ENCODE measurements at places on chromosomes 13 and 19.

DNA sequence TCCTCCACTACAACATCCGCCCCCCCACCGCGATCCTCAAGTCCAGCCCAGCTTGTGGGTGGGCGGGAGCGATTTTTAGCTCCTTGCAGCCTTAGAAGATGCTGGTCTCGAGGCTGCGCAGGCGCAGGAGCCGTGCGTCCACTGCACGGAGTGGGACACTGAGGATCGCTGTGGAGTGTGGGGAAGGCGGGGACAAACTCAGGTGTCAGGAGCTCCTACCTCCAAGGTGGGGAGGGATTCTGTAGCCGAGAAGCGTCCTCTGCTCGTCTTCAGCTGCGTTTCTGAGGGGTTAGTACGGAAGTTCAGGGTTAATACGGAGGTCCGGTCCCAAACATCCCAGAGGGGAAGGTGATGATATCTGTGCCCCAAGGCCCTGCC, at the start of gene RTBDN:
Gene RTBDN, minus strand, starts transcription at position 14 of the 378 bp plus-strand sequence. CDS start 4,600 bp downstream, outside the sequence.
- no peak for DNase-seq

DNA sequence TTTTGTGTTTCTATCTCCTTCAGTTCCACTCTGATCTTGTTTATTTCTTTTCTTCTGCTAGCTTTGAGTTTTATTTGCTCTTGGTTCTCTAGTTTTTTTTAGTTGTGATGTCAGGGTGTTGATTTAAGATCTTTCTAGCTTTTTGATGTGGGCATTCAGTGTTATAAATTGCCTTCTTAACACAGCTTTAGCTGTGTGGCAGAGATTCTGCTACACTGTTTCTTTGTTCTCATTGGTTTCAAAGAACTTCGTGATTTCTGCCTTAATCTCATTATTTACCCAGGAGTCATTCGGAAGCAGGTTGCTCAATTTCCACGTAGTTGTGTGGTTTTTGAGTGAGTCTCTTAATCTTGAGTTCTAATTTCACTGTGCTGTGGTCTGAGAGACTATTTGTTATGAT, 251.7 kb upstream of the HTR2A start:
- no peak for DNase-seq

- DNase-seq: no peak
Observed at GRCh38 chr19:28883241-28883693, 329.7 kb downstream of the UQCRFS1 start.

GRCh38 chr19:6593651-6594416, 2.9 kb upstream of the CD70 start:
- DNase-seq: no peak

- no peak for DNase-seq
Observed at GRCh38 chr13:104694397-104694796, 1628.2 kb upstream of the SLC10A2 start.

DNA sequence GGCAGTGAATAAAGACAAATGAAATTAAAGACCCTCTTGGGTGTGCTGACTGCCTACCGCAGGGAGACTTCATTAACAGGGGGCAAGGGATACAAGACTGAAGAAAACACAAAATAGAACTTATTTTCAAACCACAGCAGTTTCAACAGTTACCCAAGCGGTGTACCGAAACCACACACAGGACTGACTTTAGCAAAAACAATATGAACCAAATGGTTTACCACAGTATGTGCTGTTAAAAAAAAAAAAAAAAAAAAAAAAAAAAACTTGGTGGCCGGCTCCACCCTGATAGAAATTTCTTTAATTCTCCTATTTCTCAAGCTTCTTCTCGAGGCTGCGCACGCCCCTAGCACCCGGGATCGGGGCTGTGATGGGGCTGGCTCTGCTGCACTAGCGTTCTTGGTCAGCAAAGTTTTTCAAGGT, 42.6 kb downstream of the KLF2 start:
- DNase-seq: no peak

- no peak for DNase-seq
Observed at GRCh38 chr13:80400865-80401426, 60.0 kb upstream of the SPRY2 start.

- DNase-seq: no peak
Observed at GRCh38 chr19:15249972-15250639, 17.9 kb upstream of the EPHX3 start.

DNA sequence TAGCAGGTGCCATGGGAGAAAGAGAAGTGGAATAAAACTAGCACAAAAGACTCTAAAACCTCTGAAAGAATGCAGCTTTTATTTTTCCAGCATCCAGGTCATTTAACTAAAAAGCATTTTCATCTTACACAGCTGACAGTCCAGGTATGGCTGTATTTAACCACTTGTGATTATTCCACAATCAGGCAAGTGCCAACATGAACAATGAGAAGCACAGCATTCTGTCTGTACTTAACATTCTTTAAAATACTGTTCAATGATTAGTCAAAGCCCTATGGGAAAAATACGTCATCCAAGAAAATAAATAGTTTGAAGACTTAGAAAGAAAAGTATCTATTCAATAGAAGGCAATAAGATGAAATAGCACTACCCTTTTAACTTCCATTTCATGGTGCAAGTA, 246.9 kb downstream of the LIG4 start:
- peak; percentile 49 for DNase-seq

GRCh38 chr19:1133471-1133929, 29.7 kb downstream of the GPX4 start:
- DNase-seq: no peak

GRCh38 chr13:98997738-98998641, 20.1 kb upstream of the DOCK9 start:
- DNase-seq: no peak

DNA sequence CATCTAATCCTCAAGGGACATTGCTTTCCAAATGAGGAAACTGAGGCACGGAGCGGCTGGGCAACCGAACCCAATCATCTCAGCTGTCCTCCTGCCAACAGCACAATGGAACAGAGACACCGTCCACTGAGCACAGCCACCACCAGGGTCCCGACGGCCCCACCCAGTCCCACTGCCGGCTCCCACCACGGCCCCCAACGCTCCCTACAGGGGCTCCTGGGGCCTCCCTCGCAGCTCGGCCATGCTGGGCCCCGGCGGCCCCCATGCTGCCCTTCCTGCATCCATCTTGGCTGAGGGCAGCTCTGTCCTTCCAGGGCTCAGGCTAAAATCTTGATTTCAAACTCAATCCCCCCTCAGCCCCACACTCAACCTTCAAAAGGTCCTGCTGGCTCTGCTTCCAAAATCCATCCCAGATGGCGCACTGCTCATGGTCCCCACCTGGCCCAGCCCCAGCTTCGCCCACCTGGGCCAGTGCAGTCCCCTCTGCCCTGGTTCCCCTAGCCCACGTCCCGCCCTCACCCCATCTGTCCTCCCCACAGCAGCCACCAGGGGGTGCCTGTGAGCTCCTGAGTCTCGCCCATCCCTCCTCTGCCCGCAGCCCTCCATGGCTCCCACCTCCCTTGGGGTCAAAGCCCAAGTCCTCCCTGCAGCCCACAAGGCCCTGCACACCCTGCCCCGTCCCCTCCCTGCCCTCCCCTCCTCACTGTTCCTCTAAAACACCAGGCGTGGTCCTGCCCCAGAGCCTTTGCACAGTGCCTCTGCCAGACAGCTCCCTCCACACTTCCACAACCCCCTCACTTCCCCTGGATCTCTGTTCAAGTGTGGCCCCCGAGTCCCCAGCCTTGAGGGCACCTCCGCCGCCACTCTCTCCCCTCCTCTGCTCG, 7.9 kb downstream of the PIP5K1C start:
- DNase-seq: no peak

DNA sequence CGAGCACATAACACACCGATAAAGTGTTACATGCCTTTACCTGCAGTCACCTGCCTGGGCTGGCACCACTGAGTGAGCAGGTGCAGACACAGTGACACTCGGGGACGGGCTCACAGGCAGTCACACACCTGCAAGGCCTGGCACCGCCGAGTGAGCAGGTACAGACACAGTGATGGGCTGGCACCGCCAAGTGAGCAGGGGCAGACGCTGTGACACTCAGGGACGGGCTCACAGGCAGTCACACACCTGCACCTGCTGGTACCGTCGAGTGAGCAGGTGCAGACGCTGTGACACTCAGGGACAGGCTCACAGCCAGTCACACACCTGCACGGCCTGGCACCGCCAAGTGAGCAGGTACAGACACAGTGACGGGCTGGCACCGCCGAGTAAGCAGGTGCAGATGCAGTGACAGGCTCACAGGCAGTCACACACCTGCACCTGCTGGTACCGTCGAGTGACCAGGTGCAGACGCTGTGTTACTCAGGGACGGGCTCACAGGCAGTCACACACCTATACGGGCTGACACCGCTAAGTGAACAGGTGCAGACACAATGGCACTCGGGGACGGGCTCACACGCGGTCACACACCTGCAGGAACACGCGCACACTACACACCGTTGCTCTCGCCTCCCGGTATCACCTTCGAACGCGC, 470 bp downstream of the ZNF835 start:
- DNase-seq: peak; percentile 17

DNA sequence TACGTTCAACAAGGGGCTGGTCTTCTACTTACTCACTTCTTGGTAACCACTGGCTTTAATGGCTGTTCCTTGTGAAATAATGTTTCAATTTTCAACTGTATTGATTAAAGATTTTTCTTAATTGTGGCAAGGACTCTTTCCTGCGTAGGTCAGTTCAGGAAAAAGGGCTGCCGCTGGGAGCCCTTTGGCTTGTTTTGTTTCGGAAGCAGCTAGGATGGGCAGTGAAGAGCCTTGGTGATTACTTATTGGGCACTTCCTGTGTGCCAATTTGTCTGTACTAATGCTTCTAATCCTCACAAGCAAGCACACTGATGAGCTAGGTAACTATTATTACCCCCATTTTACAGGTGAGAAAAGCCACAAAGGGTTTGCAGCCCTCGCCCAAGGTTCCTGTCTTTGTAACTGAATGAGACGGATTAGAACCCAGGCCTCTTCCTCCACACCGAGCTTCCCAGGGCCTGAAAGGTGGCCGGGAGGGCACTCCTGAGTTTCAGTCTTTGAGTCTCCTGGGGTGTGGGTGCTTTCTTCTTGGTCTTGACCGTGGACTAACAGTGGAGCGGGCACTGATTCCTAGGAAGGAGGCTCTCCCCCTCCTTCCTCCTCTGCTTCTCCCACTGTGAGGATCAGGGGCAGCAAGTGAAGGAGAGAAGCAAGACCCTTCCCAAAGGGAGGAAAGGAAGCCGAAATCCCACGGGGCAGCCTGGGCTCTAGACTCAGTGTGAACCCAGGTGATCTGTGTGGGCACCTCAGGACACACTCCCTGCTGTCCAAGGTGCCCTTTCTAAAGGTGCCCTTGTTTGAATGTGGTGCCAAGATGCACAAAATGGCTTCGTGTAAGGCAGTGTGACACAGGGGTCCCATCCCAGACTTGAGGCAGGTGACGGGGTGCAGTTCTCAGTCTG, 3.7 kb downstream of the COL4A2 start:
- no peak for DNase-seq

DNA sequence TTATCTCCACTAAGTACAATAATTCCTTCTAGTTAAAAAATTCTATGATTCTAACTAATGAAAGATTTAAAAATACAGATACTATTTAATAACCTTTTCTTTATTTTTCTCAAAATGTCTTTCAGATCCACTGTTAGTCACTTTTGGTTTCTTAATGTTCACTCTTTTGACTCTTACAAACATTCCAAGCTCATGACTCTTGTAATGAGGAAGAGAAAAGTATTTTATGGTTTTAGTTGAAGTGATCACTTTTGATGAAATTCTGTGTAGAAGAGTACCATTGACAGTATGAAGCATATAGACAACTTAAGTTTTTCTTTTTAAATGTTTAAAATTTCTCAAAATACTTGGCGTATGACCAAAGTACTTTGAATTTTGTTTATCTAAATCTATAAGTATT, 27.8 kb downstream of the COG3 start:
- DNase-seq: no peak

DNA sequence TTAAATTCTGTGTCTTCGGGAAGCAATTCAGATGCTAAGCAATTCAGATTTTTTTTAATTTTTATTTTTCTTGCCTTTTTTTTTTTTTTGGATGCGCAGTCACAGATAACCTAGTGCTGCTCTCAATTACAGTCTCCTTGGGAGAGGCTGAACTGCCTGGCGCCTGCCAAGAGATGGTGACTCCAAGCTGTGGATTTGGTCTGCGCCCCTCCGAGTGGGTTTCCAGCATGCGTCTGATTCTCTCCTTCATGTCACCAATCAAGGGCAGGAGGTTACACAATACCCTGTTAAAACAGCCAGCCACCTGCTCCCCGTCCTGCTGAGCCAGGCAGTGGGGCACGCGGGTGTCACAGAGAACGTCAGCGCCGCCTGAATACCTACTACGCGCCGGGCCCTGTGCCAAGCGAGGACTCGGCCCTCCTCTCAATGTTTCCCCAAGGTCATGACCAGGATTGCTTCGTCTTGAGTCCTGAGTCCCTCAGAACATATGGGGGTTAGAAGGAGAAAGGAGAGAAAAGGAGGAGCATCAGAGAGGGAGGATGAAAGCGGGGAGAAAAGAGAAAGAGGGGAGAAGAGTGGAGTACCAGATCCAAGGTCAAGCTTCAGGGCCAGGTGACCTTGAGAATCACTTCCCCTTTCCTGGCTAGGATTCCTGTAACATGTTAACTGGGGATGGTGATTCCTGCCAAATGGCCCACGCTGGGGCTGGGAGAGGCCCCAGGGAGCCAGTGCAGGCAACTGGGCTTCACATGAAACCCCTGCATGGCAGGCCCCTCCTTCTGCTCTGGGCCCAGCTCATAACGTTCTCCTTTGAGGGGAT, 213.6 kb downstream of the URI1 start:
- DNase-seq: no peak

DNA sequence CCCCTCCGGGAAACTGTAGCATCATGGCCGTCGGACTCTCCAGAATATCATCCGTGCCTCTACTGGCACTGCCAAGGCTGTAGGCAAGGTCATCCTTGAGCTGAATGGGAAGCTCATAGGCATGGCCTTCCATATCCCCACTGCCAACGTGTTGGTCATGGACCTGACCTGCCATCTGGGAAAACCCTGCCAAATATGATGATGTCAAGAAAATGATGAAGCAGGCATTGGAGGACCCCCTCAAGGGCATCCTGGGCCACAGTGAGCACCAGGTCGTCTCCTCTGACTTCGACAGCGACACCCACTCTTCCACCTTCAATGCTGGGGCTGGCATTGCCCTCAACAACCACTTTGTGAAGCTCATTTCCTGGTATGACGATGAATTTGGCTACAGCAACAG, 41.9 kb upstream of the CALM3 start:
- no peak for DNase-seq

- DNase-seq: no peak
Observed at GRCh38 chr13:46660416-46660815, 107.4 kb downstream of the LRCH1 start.

DNA sequence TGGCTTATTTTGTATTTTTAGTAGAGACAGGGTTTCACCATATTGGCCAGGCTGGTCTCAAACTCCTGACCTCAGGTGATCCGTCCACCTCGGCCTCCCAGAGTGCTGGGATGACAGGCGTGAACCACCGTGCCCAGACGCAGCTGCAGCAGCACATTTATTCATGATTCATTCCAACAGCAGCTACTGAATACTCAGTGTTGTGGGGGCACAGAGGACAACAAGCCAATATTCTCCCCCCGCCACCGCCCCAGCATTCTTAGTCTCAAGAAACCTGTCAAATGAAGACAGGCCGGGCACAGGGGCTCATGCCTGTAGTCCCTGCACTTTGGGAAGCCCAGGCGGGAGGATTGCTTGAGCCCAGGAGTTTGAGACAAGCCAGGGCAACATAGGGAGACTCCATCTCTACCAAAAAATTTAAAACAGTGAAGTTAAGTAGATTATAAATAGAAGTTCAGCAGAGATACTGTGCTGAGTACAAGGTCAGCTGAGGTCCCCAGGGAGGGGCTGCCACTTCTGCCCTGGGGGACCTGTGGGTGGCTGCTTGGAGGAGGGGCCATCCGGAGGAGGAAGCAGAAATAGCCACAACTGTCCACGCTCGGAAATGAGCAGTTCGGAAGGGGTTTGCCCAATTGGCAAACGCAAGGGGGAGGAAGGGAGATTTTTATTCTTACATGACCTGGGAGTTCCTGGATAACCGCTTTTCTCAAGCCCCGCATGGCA, 4.3 kb downstream of the DOT1L start:
- DNase-seq: no peak
